ENCODE measurements at places on chromosomes 16 and 17.

- DNase-seq: no peak
Measured at GRCh38 chr16:86991679-86992078, 325.5 kb downstream of the C16orf95 start.

GRCh38 chr17:51948128-51948527, 210.4 kb downstream of the CA10 start:
- no peak for DNase-seq

- DNase-seq: no peak
Measured at GRCh38 chr17:51046514-51047384, 73.9 kb downstream of the SPAG9 start.

DNA sequence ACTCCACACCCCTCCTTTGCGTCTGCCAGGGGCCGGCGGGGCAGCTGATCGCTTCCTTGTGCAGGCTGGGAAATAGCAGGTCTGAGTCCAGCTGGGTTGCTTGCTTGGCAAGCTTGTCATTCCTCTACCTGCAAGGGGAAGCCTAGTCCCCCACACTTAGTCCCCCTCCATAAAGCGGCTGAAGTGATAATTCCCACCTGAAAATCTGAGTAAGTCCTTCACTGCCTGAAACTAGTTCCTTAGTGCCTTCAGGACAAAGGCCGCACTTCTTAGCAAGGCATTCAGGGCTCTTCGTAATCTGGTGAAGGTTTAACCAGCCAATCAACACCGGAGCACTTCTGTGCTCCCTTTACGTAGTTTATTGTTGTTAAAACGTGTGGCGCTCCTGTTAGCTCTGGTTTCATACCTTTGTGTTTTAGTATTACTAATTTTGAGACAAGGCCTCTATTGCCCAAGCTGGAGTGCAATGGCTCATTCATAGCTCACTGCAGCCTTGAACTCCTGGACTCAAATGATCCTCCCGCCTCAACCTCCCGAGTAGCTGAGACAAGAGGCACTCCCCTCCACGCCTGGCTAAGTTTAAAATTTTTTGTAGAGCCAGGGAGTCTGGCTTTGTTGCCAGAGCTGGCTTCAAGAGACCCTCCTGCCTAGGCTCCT, 817 bp downstream of the PSKH1 start:
- no peak for DNase-seq

DNA sequence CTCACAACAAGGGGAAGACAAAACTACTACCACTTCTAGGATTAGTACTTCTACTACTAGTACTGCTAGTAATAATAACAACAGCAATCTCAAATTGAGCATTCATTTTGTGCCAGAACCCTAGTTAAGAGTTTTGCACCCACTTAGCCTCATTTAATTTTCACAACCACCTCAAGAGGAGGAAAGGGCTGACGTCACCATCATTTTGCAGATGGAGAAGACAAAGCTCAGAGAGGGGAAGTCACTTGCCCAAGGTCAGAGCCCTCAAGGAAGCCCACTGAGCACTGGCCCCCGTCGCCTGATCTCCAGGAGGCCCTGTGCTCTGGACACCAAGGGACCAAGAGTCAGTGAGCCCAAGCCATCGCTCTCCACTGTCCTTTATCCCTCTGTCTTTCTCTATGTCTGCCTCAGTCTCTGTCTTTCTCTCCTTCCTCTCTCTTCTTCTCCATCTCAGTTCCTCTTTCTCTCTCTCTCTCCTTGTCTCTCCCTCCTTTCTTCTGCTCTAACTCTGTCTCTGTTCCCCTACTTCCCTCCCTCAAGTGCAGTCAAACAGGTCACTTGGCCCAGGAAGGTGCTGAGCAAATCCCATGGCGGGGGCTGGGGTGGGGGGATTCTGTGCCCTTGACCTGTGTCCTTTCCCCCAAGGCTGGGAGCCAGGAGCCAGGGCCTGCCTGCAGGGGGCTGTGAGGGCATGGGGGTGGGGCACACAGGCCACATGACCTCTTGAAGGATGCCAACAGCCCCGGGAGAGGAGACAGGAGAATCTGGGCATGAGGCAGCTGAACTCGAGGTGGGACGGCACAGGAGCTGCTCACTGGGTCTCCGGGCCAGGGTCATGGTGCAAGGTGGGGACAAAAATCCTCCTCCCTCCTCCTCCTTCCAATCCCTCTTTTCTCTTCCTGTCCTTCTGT, 11.2 kb upstream of the NGFR start:
- no peak for DNase-seq

DNA sequence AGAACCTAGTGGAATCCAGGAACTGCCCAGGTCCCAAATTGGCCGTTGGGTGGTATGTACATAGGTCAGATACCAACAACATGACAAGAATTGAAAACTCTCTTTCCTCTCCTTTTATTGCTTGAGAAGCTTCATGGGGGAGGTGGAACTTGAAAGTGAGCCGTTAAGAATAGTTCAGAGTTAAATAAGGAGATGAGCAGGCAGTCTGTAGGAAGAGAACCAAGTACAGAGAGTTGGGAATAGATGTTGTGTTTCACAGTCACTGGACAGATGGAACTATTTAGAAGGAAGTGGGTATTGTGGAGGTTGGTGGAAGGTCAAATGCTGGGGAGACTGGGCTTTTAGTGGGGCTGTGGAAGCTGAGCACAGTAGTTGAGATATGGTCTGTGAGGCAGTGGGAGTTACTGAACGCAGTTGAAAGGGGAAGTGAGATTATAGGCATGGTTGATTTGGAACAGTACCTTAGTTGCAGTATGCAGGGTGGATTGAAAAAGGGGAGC, 26.4 kb downstream of the ARHGAP44 start:
- no peak for DNase-seq

- DNase-seq: no peak
Measured at GRCh38 chr17:65550075-65550662, 11.3 kb downstream of the AXIN2 start.

DNA sequence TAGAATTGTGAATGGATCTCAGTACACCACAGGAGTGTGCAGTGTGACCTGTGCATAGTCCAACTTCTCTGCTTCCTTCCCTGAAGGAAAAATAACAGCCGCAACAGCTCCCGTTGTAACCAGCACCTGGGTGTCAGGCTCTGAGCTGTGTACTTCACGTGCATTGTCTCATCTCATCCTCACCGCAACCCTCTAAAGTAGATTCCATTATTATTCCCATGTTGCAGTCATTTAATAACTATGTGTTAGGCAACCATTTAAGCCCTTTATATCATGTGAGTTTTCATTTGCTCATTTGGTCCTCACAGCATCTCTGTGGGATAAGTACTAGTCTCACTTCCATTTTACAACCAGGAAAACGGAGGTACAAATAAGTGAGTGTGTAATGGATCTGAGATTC, 247.0 kb upstream of the MAF start:
- DNase-seq: no peak

DNA sequence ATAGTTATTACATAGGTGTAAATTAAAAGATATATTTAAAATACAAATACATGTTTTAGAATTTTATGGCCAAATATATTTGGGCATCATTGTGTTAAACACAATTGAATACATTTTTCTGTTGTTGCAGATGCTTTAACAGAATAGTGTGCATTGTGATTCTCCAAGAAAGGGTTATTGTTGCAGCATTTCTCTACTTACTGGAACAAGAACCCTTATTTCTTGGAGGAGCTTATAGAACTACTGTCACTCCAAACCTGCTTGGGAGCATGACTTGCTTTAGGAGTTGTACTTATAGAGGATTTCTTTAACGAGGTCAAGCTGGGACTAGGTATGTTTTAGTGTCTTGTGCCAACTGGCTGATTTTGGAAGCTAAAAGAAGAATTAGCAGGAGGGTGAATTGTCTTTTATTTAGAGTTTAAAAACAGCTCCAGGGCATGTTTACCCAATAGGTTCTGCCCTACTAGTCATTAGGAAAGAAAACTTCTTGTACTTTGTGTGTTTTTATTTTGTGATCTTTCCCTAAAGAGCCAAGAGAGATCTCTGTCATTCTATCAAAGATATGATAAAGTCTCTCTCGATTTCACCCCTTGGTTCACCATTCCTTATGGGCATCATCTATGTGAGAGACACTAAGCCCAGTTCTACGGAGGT, 279.8 kb upstream of the SALL1 start:
- no peak for DNase-seq

DNA sequence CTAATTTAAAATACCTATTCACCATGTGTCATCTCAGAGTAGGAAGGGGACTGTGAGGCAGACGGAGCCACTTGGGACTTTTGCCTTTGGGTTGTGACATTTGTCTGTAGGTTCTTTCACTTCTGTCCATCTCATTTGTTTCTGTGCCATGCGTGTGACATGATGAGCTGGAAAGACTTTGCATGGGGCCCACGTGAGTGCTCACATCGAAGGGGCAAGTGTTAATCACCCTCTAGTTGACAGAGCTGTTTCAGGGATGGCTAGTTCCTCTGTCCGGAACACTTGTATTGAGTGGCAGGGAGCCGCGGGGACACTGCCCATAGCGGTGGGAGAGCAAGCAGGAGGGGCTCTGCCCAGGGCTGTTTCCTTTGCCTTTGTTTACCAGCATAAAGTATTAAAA, 112.0 kb downstream of the RPTOR start:
- DNase-seq: no peak

GRCh38 chr16:47887496-47887895, 268.3 kb downstream of the ABCC12 start:
- DNase-seq: no peak

GRCh38 chr16:21708533-21709115, 44.9 kb downstream of the OTOA start:
- DNase-seq: peak; percentile 93

Data from stimulated activated effector memory CD8-positive, alpha-beta T cell treated with anti-CD3 and anti-CD28 coated beads, Interleukin-12 subunit alpha, Interleukin-12 subunit beta, amount 100 ng/mL, for 72 hours (primary cell).